ENCODE measurements at places on chromosomes 6 and 20. TPM values are rescaled to one million over a fixed set of nuclear protein-coding genes. Genes with fewer than 3 reads are reported as not detected.

Gene MAK
- total RNA-seq, result 0.05 TPM

Gene POLH
- total RNA-seq, result 16.8 TPM

Gene RRAGD
- total RNA-seq, result 11.4 TPM

Gene TMEM14B
- 78.7 TPM for total RNA-seq

Gene C20orf141
- not detected for total RNA-seq

Gene AVP
- not detected for total RNA-seq

Gene ASCC3
- total RNA-seq, result 89.5 TPM

Gene FILIP1
- total RNA-seq, result 43.7 TPM

Gene MEI4
- total RNA-seq, result 0.21 TPM

Gene ANKRD66
- total RNA-seq, result not detected

Gene BPIFA1
- not detected for total RNA-seq

Gene CYP21A2
- not detected for total RNA-seq

Gene KHDRBS2
- 5.2 TPM for total RNA-seq

Gene UST
- 27.8 TPM for total RNA-seq

Gene SUMO4
- 14.6 TPM for total RNA-seq

Gene APCDD1L
- total RNA-seq, result 3.9 TPM

Gene OXT
- not detected for total RNA-seq

Gene LGSN
- not detected for total RNA-seq

Gene BICRAL
- total RNA-seq, result 16.2 TPM

Gene SLC22A16
- 0.63 TPM for total RNA-seq

Gene ELOVL4
- 9.3 TPM for total RNA-seq

Gene ADGRF5
- total RNA-seq, result 41.3 TPM

Gene ZNFX1
- 22.2 TPM for total RNA-seq

Gene MYBL2
- total RNA-seq, result 2.3 TPM

Gene LTV1
- total RNA-seq, result 22.0 TPM

Gene MAD2L1BP
- 16.8 TPM for total RNA-seq

Gene NR2E1
- not detected for total RNA-seq

Gene PI16
- 67.1 TPM for total RNA-seq

Gene RXRB
- 21.4 TPM for total RNA-seq

Gene DNMT3B
- 2.4 TPM for total RNA-seq

Gene DNAH8
- 1.5 TPM for total RNA-seq

Gene IRAK1BP1
- 25.4 TPM for total RNA-seq

Measured in urinary bladder (tissue), 4 donors.